ENCODE measurements at places on chromosomes 6 and 20.

DNA sequence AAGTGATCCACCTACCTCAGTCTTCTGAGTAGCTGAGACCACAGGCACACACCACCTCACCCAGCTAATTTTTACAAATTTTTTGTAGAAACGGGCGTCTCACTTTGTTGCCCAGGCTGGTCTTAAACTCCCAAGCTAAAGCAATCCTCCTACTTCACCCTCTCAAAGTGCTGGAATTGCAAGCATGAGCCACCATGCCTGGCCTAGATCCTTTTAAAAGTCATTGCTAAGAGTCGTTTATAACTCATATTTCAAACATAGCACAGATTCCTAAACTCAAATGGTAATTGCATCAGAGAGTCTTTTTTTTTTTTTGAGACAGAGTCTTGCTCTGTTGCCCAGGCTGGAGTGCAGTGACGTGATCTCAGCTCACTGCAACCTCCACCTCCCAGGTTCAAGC lies 7.7 kb upstream of the SAMHD1 start:
- DNase-seq, result no peak

DNA sequence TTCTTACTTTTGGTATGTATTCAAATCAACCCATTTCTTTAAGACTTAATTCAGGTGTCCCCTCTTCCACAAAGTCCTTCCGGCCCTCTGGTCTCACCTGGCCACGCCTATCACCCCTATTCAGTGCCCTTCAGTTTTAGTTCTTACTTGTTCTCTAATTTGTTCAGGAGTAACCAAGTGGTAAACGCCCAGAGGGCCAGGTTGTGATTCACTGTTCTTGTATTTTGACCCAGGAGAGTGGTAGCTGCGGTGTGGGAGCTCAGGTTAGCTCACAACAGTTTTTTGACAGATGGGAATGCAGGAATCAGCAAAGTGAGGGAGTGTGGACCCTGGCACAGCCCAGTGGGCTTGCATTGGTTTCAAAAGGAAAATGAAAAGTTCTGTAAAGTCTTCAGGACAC lies 81.7 kb upstream of the RIPOR2 start:
- no peak for DNase-seq

DNA sequence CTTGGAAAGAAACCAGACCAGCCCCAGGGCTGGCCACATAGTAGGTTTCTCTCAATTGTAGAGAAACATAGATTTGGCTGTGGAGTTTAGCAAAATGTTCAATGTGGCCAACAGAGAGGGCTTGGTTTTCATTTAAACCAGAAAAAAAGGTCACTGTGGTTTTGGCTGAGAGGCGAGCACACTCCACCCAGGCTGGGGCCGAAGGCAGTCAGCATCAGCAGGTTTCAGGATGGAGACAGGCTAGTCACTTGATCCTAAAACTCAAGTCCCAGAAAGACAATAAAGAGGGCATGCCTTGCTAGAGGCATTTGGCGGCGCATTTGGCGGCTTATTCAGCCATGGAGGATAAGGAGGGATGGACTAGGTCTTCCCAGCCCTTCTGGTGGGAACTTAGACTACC lies 73.1 kb downstream of the PRND start:
- DNase-seq, result no peak

DNA sequence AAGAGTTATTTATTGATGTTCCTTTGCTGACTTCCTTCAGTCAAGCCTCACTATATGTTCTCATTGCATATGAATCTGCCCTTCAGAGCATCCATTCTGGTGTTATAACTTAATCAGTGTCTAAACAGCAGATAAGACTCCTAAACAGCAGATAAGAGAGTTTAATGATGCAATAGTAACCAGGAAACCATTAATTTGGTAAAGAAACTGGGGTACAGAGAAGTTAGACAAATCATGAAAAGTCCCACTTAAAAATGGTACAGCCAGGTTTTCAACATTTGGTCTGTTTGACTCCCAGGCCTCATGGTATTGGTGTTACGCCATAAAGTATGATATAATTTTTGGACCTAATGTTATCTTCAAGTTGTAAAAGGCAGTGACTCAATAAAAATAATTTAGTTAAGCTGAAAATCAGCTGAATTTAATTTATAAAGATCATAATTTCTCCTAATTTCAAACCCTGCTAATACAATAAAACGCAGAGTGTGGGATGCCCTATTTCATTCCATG lies 127.4 kb upstream of the DST start:
- no peak for DNase-seq

- DNase-seq, result peak; percentile 1
Observed at GRCh38 chr20:20450521-20450920, 82.6 kb downstream of the INSM1 start.

DNA sequence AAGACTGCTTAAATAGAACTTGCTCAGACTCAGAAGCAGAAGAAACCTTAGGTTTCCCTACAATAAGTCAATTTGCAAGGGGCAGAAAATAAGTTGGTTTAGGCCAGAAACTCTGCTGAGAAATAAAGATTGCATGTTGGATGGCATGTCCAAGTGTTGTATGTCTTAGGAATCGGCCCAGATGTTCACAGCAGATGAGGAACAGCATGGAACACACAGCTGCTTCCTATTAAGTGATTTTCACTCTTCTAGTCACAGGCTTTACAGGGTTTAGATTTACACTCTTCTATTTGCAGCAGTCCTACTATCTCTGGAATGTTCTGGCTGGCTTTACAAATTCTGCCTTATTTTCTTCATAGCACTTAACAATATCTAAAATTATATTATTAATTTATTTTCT lies 3.2 kb downstream of the ZKSCAN4 start:
- no peak for DNase-seq

GRCh38 chr6:11732036-11732631 lies 46.5 kb downstream of the ADTRP start:
- peak; percentile 81 for DNase-seq

GRCh38 chr6:168368066-168368820 lies 48.7 kb upstream of the DACT2 start:
- DNase-seq, result no peak

GRCh38 chr20:12906361-12906760 lies 102.4 kb upstream of the SPTLC3 start:
- no peak for DNase-seq

DNA sequence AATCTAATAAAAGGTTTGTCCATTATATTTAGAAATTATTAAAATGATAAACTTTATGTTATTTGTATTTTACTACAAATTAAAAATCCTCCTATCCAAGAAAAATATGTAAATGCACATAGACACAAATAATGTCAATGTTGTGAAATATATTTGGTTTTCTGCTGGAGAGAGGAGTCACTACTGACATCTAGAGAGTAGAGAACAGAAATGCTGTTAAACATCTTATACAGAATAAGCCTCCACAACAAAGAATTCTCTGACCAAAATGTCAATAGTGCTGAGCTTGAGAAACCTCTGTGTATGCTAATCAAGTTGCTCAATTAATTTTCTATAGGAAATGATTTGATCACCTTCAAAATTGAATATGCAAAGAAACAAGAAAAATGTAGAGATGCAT lies 12.4 kb downstream of the HTR1B start:
- DNase-seq, result no peak

DNA sequence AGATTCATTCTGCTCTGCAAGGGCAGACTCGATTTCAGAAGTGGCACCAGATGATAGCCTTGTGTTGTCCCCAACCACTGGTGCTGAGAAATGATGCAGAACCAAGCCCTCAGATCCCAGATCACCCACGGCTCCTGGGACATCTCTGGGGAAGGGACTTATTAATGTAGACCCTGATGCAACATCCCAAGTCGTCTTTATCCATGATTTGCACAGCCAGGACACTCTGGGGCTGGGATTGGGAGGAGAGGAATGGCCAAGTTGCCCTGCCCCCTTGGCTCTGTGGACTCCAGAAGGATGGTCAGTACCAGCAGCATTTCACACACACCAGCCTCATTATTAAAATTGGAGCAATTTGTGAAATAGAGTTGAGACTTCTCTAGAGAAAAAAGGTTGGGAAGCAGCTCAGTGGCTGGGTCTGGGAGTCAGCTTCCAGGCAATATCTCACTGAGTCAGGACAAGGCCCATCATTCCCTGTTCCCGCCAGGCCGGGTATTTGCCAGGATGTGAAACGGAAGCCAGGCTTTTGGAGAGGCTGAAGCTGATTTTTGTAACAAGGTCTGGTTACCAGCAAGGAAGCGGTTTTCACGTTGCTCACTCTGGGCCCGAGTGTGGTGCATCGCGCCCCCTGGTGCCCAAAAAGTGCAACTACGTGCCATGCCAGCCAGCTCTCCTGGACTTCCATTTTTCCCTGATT lies 67.4 kb downstream of the ZBTB2 start:
- peak; percentile 75 for DNase-seq

GRCh38 chr6:35496036-35496840 lies 641 bp downstream of the TEAD3 start:
- no peak for DNase-seq

DNA sequence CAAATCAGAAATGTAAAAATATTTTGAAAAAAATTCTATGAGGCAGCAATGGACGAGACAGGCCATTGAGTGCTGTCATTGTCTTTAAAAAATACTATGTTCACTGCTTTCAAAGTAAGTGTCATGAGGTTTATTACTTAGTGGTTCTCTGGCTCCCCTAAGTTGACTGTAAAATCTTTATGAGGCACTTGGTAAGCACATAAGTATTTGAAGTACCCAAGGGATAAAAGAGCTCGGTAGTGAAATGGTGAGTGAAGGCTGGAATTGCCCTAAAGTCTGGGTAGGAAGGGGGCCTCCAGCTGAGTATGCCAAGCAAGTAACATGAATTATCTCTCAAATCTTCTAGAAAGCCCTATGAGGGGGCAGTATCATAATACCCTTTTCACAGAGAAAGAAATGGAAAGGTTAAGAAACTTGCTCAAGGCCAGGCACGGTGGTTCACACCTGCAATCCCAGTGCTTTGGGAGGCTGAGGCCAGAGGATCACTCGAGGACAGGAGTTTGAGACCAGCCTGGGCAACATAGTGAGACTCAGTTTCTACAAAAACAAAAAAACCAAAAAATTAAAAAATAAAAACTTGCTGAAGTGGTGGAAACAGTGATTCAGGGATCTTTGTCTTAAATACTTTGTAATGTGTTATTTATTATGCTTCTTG lies 5.5 kb upstream of the CTCFL start:
- DNase-seq, result no peak

DNA sequence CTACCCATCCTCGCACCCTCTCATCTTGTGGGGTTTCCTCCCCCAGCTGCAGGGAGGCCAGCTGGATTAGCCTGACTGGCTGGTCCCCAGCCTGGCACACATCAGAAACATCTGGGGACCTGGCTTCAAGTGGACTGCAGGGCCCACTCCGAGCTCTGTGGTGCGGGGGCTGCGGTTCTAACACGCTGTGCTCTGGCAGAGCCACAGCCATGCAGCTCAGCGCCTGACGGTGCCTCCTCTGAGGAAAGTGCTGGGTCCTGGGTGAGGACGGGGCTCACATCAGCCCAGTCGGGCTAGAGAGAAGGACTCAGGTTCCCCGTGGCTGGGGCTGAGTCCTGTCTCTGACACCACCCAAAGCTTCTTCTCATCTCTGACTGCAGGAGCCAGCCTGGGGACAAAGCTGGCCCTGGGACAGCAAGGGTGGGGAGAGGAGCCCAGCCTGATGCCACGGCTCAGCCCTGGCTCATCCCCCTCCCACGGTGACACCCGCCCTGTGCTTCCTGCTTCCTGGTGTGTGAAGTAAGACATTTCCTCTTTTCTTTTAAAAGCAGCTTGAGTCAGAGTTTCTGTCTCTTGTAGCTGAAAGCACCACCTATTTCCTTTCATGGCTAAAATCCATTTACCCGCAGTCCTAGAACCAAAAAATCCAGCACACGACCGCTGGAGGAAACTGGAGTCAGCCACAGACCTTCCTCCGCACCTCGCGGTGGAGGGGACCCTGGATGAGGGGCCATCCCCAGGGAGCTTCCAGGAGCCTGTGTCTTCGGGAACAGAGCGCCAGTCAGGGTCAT lies 127.4 kb upstream of the AFDN start:
- DNase-seq, result no peak

DNA sequence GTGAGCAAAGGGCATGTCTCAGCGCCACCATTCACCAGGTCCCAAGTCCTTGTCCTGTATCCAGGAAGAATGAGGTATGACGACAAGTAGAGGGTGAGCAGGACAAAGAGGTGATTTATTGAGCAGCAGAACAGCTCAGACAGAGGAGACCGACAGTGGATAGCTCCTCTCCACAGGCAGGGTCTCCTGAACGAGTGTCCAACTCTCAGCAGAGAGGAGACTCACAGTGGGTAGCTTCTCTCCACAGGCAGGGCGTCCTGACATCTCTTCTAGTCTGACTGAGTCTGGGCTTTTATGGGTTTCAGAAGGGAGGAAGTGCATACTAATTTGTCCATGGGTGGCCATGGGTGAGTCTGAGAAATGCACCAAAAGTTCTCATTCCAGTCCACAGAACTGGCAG lies 204.7 kb downstream of the ANKRD60 start:
- no peak for DNase-seq

- no peak for DNase-seq
Observed at GRCh38 chr6:13796781-13797180, 17.6 kb downstream of the MCUR1 start.

DNA sequence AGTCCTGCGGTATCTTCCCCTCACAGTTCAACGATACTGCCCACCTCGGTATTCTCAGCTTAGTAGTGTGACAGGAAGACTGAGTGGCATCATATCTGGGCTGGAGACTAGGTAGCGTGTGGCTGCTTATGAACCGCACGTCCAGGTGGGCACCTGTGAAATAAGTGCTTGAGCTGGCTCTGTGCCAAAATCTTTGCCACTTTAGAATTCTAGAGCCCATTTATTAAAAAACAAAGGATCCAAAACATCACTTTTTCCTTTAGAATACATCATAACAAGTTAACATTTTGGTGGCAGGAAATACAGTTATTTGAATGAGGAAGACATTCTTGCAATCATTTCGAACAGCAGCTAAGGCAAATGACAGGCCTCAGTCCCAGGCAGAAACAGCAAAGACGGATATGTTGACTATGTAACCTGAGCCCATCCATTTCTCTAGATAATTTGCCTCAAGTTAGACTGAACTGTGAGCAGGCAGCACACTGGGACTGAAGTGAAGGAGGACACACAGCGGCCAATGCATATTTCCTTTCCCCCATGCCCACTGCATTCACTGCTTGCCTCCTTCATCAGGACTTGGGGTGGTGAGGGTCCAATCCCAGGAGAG lies 136.6 kb downstream of the GMDS start:
- DNase-seq, result no peak

DNA sequence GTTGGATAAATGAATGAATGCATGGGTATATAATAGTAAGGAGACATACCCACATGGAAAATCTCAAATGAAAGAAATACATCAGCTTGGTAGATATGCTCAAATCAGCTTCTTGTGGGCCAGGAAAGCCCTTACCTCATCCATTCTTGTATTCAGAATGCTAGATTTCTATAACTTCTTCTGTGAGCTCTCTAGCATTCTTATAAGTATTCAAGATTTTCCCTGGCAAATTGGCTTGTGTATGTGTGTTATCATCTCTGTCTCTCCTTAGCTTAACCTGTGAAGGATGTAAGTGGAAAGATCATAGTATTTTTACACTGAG lies 100.8 kb downstream of the OR2B2 start:
- DNase-seq, result no peak

- no peak for DNase-seq
Observed at GRCh38 chr20:53226826-53227225, 254.7 kb downstream of the TSHZ2 start.

DNA sequence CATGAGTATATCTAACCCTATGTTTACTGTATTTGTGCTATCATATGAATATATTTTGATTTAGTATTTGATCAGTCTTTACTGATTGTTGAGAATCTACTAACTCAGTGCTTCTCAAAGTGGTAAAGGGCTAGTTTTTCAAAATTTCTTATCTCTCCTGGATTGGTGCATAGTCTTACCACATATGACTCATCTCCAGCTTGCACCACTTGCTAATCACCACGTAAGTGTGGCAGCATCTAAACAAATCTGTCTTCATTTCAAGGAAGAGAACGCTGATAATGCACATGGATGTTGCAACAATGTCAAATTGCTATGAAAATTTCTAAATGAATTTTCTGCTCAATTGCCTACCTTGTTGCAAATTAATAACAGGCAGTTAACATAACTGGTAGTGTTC lies 299.5 kb downstream of the PAX1 start:
- DNase-seq, result no peak
